ENCODE measurements at places on chromosomes 7 and 10. TPM values are rescaled to one million over a fixed set of nuclear protein-coding genes. Genes with fewer than 3 reads are reported as not detected.

Gene DPY19L1
- total RNA-seq, result 55.1 TPM

Gene FEZF1
- total RNA-seq, result 0.27 TPM

Gene EFCAB10
- 0.99 TPM for total RNA-seq

Gene NPFFR1
- 9.1 TPM for total RNA-seq

Gene HOXA7
- not detected for total RNA-seq

Gene DYDC1
- not detected for total RNA-seq

Gene H2BK1
- total RNA-seq, result not detected

Gene SPDYE16
- 1.2 TPM for total RNA-seq

Gene CYP26C1
- 0.38 TPM for total RNA-seq

Gene STAG3
- total RNA-seq, result 0.55 TPM

Gene SPOCK2
- 28.6 TPM for total RNA-seq
